Pancreas (tissue), 10 donors: ENCODE measurements at places on chromosomes 11 and 22.
A peak's percentile ranks its signal among the peaks of the same experiment; 100 is the strongest.

DNA sequence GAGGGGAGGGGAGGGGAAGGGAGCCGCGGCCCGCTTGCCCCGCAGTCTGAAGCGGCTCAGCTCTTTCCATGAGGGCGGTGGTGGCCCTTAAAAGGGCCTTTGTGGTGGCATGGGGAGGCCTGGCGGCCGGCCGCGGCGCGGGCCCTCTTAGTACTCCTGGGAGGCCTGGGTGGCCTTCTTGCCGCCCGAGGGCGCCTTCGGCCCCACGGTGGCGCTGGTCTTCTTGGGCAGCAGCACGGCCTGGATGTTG lies 6.9 kb downstream of the DPAGT1 start:
- peak; percentile 89 for DNase-seq

- no peak for DNase-seq
These were observed 217.7 kb upstream of the CTSC start for GRCh38 chr11:88555018-88555828.

- DNase-seq = peak; percentile 30
These were observed 52.0 kb upstream of the SHISAL1 start for GRCh38 chr22:44364751-44365130.

- peak; percentile 89 for DNase-seq
These were observed 2.2 kb downstream of the SLC25A22 start for GRCh38 chr11:795634-796564.

GRCh38 chr11:109043315-109043714 lies 378.4 kb downstream of the DDX10 start:
- no peak for DNase-seq

DNA sequence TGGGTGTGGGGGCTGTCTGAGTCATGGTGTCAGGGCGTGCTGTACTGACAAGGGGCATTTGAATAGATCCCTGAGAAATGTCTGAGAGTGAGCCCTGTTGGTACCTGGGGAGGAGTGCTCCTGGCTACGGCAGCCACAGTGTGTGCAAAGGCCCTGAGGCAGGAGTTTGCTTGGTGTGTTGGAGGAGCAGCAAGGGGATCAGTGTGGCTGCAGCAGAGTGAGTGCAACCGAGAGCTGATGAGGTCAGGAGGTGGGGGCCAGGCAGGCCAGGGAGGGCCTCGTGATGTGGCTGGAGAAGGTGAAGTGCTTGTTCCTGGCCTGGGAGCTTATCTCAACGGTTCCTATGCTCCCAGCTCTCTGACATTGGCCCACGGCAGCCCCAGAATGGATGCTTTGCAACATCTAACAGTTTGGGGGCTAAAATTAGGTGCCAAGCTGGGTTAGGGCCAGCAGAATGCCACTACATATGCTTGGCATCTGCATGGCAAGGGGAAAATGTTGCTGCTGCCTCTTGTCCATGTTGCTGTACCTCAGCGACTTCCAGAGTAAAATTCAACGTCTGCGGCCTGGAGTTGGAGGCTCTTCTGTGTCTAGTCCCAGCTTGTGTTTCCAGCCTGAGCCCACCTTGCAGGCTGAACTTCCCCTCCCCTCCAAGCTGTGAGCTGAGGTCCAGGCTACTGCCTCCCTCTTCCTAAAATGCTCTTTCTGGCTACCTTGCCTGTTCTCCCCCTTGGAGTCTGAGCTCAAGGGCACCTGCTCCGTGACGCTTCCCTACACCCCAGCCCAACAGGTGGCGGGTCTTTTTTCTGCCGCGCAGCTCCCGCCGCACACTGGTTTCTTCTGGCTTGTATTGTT lies 48.2 kb upstream of the MYEOV start:
- DNase-seq = no peak

DNA sequence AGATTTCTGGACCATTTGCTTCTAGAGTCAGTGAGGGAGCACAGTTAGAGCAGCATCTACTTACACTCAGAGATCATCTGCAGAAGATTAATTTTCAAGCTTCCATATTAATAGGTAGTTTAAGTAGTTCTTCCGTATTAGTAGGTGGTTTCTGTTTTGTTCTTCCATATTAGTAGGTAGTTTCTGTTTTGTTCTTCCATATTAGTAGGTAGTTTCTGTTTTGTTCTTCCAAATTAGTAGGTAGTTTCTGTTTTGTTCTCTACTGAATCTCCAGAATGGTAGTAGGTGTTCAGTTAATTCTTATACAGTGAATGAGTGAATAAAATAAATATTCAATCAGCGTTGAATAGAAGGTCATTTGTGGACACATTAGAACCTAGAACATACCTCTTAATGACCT lies 175.7 kb downstream of the TMEM135 start:
- no peak for DNase-seq

DNA sequence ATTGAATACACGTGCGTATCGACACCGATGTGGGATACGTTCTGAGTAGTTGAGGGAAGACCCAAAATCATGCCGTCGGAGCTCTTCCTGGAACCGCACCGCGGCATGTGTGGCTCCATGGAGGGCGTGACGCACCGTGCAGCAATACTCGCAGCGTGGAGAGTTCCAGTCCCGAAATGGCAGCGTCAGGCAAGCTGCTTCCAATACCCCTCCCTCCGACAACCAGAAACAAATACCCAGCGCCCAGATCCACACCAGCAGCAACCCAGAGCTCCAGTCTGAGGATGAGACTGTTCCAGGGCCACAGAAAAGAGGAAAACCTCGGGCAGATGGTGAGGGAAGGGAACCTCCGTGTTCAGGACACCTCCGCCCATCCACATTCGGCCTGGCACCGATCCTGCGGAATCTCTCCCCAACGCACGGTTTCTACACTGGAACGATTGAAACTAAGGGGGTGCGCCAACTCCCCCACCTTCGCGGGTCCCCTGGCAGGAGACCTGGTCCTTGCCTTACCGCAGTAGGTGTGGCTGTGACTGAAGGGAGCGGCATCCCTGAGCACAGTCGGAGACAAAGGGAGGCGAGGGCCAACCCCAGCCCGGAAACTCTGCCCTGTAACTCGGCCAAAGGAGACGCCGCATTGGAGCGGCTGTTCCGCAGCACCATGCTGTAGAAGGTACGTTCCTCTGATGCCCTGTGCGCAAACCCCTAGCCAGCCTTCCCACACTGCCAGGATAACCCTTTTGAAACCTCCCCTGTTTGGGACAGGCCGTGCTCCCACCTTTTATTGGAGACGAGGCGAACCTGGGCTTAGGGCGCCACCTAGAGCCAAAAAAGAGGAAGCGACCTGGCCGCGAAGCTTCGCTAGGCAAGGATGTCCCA lies 28.2 kb downstream of the DBX1 start:
- peak; percentile 74 for DNase-seq

DNA sequence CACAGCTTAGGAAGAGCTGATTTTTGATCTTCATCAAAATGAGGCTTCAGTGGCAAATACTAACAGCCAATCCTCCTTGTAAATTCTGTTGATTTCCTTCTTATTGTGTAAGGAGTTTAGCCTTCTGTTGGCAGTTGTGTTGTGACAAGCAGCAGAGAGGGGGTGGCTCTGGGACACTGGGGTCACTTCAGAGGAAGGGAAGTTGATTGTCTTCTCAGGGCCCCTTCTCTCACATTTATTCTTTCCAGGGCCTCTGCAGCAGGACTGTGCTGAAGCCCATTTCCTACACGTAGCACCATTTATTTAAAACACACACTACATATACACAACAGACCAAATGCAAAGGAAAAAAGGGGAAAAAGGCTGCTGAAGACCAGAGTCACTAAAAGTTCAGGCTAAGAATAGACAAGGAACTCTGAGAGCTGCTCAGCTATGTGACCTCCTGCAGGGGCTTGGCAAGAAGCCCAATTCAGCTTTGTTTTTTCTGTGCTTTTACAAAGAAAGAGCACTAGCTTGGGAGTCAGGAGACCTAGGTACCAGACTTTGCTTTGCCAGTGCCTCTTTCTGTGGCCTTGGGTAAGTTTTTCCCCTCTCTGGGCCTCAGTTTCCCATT lies 28.3 kb upstream of the UPB1 start:
- peak; percentile 26 for DNase-seq

- no peak for DNase-seq
These were observed 12.7 kb upstream of the UVRAG start for GRCh38 chr11:75802021-75802912.

DNA sequence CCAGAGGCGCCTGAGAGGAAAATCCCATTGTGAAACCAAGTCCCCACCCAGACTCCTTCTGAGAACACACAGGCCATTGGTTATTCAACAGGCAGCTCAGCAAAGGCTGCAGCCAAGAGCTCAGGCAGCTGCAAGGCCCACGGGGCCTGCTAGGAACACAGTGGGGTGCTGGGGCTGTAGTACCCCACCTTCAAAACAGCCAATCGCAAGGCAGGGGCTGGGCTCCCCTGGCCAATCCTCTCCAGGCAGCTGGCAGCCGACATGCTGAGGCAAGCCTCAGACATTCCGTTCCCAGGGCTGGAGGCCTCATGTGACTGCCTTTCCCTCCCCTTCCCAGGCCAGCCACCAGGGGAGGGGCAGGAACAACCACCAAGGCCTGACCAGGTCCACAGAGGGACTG lies 6.6 kb downstream of the PRODH start:
- no peak for DNase-seq
